Occipital lobe (tissue), 3 donors: ENCODE measurements at places on chromosomes 2 and 18. TPM values are rescaled to one million over a fixed set of nuclear protein-coding genes. Genes with fewer than 3 reads are reported as not detected.

Gene MARS2
- 12.5 TPM for total RNA-seq

Gene RSAD2
- total RNA-seq: 6.9 TPM

Gene PRKAG3
- total RNA-seq: not detected

Gene AGXT
- not detected for total RNA-seq
